MG63 (cell line): ENCODE measurements at places on chromosomes 7 and 10. TPM values are rescaled to one million over a fixed set of nuclear protein-coding genes. Genes with fewer than 3 reads are reported as not detected.

C10orf105 gene
- total RNA-seq = not detected in 2 replicates

MSANTD7 gene
- total RNA-seq = 16.1 and 19.9 TPM in 2 replicates

LRRC18 gene
- not detected in 2 replicates for total RNA-seq

DNA sequence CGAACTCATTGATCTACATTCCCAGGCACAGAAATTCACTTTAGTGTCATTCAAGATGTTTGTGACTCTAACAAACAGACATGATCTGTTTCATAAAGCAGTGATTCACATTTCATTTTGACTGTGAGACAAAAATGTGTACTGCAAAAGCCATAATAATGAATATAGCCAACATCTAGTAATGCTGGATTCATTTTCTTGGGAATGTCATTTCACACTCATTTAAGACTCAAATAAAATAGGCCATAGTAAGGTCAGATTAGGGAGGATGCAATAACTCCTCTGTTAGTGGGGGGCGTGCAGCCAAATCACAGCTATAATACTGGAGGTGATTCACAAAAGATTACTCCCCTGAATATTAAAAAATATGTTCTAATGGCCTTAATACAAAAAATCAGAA lies 566.6 kb upstream of the ZWINT start:
- DNase-seq = no peak

DNA sequence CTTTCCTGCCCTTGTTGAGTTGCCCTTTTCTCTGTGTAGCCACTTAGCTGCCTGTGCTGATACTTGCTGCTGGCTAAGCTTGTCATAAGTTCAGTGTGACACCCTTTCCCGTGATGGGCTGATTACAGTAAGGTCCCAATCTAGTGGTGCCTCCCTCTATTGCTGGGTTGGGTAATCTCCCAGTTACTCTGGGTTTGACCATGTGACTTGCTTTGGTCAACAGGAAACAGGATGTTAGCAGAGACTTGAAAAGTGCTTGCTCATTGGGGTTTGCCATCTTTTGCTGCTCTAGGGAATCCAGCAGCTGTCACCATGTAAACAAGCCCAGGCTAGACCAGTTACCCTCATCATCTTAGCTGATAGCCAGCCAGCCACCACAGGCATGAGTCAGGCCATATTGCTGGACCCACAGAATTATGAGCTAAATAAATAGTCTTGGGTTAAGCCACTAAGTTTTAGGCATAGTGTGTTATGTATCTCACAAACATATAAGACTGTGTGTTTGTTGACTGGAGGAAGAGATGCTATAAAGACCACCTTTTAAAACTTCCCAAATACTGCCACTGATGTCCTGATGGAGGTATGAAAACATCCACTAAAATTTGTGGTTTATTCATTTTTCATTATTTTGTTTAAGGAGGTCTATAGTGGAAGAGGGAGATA lies 4.0 kb upstream of the LEP start:
- DNase-seq = peak; percentile 83

BZW2 gene
- total RNA-seq = 120 and 182 TPM in 2 replicates

AGR2 gene
- total RNA-seq = not detected in 2 replicates

MTG1 gene
- total RNA-seq = 33.6 and 39.4 TPM in 2 replicates

DNA sequence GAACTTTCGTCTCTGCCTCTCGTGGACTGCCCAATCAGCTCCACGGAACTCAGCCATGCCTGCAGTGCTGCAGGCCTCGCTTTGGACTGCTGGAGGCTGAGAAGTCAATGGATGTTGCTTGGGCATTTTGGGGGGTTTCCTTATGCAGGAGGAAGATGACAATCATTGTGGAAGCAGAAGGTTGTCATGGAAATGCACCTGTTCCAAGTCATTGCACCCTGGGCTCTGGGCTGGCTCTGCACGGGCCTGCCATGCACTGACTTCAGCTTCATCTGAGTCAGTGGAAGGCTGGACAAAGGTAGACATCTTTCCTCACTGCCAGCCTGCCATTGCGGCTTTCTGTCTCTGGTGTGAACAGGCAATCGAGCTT lies 217.3 kb downstream of the RPS24 start:
- no peak for DNase-seq

STEAP4 gene
- total RNA-seq = not detected in 2 replicates

DNA sequence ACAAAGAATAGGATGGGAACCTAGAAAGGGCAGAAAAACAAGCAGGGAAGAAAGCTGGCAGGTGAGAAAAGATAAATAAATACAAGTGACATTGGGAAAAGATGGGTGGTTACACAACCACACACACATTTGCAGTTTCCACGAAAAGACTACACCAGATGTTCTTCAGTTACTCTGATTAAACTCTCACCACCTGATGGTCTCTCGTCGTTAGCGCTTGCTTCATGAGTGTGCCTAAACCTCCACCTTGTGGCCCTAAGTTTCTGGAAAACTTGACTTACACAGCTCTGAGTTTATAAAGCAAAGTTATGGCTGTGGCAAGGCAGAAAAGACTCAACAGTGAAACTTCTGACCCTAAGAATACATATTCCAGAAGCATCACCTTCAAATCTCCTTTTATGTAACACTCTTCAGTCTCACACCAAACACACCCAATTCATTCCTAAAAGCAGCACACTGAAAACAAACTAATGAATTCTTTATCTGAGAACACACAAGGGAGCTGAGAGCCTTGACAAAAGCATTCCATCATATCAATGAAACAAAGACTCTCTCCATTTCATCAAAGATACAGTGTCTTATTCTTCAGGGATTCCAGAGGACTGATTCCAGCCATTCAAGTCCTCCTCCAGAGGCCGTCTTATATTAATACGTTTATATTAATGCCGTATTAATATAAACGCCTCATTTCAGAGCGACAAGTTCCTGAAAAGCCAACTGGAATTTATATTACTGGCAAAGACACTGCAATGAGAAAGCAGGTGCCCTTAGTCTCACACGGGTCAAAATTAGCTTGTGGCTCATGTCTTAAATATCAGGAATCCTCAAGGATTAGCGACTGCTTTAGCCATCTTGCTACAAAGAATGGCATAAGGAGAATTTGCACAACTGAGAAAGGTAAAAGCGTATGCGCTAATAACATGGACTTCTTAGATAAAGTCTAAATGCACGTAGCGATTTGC lies 77.6 kb downstream of the RNF216 start:
- no peak for DNase-seq

DNA sequence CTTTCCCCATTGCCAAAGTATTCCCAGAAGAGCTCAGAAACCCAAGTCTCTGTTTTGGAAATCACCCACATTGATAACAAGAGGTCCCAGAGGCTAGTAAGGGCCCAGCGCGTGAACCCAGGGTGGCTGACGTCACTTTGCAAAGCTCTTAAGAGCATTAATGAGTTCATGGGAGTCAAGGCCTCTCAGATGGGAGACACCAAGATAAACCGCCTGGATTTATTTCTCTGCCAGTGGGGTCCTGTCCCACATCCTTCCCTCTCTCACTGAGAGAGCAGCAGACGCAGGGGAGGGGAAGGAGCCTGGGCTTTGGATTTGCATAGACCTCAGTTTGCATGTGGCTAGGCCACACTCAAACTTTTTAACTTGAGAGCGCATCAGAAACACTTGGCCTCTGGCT lies 184.8 kb upstream of the PDE1C start:
- no peak for DNase-seq
